ENCODE measurements at places on chromosomes 3 and 15.

DNA sequence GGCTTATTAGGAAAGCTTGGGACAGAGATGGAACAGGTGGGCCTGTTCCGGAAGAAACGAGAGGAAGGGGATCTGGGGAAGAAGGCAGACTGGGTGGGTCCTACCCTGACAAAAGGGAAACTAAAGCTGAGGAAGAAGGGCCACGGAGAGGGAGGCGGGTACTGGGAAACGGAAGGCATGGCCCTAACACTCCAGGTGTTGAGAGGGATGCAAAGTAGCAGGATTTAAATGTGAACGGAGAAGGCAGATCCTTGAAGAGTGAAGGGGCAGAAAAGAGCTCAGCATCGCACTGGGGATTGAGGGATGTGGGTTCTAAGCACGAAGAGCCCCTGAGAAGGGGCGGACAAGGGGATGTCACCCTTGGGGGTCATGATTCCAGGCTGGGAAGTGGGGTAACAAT, 735 bp downstream of the STIMATE start:
- DNase-seq, result no peak

DNA sequence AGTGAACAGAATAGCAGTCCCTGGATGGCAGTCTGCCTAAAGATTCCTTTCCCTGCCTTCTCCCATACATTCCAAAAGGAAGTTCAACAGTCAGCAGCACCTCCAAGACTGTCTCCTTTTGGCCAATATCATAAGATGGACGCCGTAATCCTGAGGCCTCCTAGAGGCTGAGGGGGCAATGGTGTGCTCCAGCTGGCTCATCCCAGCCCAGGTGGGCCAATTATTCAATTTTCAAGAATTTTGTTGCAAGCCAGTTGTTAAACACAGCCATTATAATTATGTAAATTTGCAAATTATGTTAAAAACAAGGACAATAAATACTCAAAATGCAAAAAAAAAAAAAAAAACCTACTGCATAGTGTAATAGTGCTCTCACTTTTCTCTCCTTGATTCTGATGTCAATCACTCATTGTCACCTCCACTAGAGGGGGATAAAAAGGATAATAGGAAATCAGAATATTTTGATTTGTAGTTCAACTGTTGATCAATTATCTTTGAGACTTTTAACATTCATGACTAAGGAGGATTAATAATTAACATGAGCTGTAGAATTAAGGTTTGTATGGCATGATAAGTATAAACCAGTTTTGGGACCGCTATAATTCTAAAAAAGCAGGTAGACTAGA, 40.1 kb downstream of the PPARG start:
- DNase-seq, result no peak

- DNase-seq, result no peak
Measured at GRCh38 chr3:535566-536416, 339.2 kb downstream of the CHL1 start.

GRCh38 chr3:124429129-124429815, 301.0 kb upstream of the UMPS start:
- no peak for DNase-seq

DNA sequence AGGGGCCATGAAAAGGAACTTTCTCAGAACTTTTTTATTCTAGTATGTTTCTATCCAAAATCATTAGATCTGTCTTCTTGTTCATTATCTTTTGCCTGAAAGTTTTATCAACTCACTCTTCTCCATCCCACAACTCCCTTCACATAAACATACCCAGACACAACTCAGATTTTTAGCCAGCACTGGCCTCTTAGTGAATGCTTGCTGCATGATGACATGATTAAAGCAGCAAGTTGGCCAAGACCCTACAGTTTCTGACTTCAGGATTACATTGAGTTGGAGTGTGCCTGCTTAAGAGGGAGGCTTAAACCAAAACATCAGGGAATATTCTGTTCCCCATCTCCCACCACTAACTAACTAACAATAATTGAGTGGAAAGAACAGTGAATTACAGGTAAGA, 38.1 kb downstream of the PLSCR2 start:
- no peak for DNase-seq

DNA sequence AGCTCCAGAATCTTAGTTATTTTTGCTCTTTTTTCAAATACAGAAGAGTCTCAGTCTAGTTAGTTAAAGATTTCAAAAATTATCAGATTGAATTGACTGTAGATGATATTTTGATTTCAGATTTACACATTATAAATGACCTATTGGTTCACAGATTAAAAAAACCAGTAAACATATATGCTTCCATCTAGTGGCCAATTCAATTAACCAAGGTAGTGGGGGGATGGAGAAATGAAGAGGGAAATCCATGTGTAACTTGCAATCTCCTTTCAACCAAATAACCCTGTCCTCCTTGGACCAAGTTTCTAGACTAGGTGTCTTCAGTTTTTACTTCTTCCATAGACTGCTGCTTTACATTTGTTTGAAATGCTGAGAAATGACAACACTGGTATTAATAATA, 789.8 kb downstream of the ROBO1 start:
- no peak for DNase-seq

DNA sequence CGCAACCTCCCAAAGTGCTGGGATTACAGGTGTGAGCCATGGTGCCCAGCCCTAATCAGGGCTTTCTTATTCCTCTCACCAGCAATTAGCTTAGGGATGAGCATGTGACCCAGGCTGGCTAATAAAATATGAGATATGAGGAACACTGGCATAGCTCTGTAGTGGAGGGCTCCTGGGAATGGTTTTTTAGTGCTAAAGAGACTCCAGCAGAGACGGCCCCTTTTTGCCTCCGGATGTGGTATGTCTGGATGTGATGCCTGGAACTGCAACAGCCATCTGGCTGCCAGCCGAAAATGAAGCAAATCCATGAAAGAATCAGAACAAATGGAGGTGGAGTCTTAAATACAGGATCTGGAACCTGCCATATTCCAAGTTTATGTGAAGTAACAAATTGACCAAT, 69.1 kb upstream of the MAGI1 start:
- DNase-seq, result no peak

- no peak for DNase-seq
Measured at GRCh38 chr3:3499012-3499562, 300.1 kb upstream of the LRRN1 start.

DNA sequence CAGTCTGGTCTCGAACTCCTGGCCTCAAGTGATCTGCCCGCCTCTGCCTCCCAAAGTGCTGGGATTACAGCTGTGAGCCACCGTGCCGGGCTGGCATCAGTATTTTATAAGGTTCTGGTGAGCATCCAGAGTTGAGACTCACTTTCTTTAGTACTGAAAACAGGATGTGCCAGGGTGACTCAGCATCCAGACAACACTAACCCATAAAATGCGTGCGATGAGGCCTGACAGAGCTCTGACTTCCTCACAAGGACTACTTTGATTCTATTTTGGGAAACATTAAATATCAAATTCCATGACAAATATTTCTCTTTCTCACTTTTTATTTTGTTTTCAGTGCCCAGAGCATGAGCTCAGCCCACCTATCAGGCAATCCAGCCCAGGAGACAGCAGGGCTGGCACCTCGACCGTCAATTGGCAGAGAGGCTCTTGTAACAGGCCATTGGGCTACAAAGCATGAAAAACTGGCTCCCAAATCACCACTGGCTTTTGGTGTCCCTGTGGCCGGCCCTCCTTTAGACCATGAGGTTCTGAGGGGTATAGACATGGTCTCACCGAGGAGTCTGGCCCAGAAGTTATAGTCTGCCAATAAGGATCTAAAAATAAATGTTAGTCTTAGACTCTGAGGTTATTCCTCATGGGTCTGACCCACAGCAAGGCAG, 75.0 kb downstream of the FEM1B start:
- no peak for DNase-seq

DNA sequence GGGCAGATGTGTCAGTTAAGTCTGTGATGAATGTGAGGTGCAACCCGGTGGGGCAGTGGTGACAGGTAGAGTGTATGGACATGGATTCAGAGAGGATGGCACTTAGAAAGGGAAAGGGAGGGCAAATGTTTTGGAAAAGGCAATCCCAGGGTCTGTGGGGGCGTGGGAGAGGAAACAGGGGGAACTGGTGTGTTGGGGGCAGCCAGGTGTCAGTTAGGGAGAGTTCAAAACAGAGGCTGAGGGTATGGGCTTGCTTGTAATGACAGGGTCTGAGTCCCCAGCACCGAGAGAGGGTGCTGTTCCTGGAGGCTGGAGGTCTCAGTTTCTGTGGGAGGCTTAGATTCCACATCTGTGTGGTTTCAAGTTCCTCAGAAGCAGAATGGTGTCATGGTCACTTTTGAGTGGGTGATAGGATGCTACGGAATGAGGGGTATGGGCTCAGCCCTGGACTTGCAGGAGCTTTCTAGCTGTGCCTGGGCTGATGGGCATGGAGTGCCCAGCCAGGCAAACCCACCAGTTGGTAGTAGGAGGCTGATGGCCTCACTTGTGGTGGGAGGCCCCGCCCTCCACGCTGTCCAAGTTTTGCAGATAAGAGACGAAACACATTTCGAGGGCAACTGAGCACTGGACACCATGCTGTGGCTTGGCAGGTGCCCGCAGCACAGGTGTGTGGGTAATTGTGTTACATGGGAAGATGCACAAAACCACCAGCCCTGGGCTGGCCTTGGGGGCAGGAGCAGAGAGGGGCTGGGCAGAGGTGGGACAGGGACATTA, 209.4 kb downstream of the RPLP1 start:
- no peak for DNase-seq

- no peak for DNase-seq
Measured at GRCh38 chr15:50224606-50225005, 40.9 kb downstream of the HDC start.

GRCh38 chr3:43852066-43852465, 161.3 kb downstream of the ABHD5 start:
- no peak for DNase-seq

- no peak for DNase-seq
Measured at GRCh38 chr3:191492601-191493000, 31.6 kb downstream of the PYDC2 start.

GRCh38 chr15:50786871-50787270, 21.4 kb upstream of the SPPL2A start:
- DNase-seq, result no peak

GRCh38 chr15:57619746-57620145, 28.0 kb downstream of the MYZAP start:
- DNase-seq, result no peak

GRCh38 chr3:12630292-12630691, 33.6 kb downstream of the RAF1 start:
- DNase-seq, result no peak

DNA sequence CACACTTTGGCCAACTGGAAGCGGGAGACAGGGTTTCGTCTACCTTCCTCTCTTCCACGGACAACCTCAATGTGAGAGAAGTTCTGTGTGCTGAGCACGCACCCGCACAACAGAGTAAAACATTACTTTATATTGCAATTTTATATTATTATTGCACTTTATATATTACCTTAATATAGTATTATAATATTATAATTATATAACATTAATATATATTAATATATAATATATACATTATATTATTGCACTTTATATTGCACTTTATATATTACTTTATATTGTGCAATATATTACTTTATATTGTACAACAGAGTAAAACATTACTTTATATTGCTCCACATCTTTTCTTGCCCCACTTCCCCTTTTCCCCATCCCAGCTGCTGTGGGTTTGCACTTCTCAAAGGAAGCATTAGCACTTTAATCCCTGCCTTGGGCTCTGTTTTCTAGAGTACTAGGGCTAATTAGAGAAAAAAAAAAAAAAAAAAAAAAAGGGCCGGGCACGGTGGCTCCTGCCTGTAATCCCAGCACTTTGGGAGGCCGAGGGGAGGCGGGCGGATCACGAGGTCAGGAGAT, 76.4 kb upstream of the SLC4A7 start:
- no peak for DNase-seq

Measured in cortex of kidney (tissue), 1 donor.